ENCODE measurements at places on chromosomes 7 and 10.

DNA sequence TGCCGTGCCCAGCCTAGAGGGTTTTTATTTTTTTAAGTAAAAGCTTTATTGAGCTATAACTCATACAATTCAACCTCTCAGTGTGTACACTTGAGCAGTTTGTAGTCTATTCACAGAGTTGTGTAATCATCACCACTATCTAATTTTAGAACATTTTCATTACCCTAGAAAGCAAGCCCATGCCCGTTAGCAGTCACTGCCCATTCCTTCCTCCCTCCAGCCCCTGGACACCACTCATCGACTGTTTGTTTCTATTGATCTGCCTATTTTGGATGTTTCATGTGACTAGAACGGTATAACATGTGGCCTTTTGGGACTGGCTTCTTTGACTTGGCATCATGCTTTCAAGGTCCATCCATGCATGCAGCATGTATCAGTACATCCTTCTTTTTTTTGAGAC is 25.7 kb upstream of the SEC61A2 start:
- no peak for DNase-seq

DNA sequence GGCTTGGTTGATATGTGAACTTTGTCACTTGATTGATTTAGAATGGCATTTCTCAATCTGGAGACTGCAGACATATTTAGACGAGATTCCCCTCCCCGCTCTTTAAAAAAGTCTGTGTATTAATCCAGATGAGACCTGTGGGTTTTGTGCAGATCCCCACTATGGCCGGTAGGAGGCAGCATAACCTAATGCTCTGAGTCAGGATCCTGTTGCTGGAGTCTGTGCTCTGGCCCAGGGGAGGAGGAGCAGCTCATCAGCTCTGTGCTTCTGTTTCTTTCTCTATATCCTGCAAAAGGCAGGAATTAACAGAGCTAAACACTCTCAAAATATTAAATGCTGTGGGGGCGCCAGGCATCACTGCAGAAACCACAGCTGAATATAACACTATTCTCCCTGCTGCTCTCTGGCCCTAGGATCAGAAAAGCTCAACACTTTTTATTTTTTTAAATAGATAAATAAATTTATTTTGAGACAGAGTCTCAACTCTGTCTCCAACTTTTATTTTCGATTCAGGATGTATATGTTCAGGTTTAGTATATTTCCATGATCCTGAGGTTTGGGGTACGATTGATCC is 23.9 kb upstream of the SEPHS1 start:
- peak; percentile 82 for DNase-seq

DNA sequence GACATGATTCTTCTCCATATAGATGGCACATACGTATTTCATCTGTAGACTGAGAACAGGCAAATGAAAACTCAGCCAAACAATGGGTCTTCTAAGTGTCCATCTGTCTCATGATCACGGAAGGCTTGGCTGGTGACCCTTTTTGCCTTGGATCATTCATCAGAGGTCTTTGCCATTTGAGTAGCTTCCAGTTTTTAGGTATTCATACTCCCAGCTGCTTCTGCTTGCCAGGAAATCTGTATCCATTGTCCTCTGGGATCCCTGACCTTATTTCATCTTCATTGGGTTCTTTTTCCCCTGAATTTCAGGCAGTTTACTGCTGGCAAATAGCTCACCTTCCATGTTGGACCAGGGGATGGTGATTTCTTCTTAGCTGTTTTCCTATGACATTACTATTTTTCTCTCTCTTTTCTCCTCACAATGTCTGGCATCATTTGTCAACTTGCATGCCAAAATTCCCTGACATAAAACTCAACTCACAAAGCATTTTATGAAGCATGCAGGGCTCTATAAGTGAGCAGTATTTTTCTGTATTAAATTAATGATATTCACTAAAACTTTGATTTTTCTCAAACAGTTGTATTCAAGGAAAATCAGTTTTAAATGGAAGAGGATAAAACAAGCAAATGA is 241.2 kb downstream of the DNAJB9 start:
- no peak for DNase-seq

GRCh38 chr7:149824748-149825566 is 13.2 kb upstream of the ZNF862 start:
- DNase-seq, result no peak

DNA sequence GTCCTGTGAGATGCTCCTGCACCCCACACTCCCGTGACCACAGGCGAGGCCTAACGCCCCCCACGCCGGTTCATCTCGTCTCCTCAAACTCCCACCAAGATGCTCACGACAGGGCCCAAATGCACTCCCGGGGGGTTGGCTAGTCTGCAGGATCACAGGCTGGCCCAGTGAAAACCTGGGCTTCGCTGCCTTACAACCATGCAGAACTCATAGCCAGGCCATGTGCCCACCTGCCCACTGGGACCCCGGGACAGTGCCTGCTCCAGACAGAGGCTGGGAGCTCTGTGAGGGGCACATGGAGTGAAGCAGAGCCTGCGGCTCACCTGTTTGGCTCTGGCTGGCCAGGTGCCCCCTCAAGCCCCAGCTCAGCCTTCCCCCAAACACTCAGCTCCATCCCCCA is 9.4 kb upstream of the GPER1 start:
- DNase-seq, result no peak

DNA sequence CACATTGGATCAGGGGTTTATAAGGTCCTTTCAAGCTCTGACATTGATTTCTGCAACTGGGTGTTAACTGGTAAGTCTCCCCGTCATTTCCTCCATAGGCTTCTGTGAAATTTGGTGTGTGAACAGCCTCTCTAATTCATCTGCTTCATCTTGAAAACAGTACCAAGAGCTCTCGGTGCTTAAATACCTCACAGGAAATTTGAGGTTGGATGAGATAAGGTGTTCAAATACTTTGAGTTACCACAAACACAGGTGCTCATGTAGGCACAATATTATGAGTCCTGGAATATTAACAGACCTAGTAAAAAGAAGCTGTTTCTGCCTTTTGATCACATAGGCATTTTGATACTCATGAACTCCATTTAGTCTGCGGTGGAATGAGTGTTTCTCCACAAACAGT is 85.2 kb downstream of the RTKN2 start:
- DNase-seq, result peak; percentile 91

DNA sequence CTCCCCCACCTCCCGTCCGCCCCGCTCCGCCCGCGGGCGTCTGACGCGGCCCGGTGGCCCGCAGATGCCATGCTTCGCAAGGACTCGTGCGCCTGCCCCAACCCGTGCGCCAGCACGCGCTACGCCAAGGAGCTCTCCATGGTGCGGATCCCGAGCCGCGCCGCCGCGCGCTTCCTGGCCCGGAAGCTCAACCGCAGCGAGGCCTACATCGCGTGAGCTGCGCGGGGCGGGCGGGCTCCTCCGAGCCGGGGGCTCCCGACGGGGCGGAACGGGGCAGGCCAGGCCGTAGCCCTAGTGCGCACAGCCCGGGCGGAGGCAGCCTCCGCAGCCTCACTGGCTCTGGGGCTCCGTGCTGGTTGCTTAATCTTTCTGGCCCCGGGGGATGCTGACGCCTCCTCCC is 2.8 kb downstream of the ASIC3 start:
- DNase-seq, result peak; percentile 26

GRCh38 chr10:49631975-49632374 is 18.1 kb downstream of the CHAT start:
- no peak for DNase-seq

GRCh38 chr10:83539528-83540308 is 599.6 kb upstream of the GHITM start:
- DNase-seq, result no peak

GRCh38 chr7:43479042-43479441 is 103.9 kb upstream of the STK17A start:
- DNase-seq, result no peak

- DNase-seq, result no peak
Measured at GRCh38 chr10:19683356-19683755, 132.9 kb upstream of the PLXDC2 start.

DNA sequence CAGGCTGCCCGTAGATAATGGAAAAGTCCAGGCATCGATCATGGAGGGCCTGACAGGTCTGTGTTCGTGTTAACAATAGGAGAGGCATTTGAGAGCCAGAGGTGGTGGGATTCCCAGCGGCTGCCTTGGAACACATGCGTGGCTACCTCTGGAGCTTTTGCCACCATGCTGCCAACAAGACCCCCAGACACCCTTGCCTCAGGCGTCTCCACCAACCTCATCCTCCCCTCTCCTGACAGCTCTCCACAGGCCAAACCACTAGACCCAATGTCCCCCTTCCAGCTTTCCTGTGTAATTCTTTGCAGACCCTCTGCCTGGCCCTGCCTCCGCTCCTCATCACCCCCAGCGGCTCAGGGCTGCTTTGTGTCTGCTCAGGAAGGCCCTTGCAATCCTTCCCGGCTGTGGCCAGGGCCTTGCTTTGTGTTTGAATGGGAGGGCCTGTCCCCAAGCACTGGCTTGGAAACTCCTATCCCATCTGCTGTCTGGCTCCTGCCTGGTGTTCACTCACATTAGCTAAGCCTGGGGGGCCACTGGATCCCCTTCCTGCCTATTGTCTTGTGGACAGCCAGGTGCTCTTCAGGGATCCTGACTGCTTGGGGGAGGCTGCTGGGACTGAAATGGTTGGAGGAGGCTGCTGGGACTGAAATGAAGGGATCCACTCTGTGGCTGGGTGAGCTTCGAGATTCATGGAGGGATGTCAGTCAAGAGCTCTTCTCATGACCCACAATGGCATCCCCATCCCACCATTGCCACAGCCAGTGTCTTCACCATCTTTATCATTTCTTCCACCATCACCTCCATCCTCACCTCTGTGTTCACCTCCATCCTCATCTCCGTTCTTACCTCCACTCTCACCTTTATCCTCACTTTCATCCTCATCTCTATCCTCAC is 60.8 kb upstream of the ELN start:
- no peak for DNase-seq

DNA sequence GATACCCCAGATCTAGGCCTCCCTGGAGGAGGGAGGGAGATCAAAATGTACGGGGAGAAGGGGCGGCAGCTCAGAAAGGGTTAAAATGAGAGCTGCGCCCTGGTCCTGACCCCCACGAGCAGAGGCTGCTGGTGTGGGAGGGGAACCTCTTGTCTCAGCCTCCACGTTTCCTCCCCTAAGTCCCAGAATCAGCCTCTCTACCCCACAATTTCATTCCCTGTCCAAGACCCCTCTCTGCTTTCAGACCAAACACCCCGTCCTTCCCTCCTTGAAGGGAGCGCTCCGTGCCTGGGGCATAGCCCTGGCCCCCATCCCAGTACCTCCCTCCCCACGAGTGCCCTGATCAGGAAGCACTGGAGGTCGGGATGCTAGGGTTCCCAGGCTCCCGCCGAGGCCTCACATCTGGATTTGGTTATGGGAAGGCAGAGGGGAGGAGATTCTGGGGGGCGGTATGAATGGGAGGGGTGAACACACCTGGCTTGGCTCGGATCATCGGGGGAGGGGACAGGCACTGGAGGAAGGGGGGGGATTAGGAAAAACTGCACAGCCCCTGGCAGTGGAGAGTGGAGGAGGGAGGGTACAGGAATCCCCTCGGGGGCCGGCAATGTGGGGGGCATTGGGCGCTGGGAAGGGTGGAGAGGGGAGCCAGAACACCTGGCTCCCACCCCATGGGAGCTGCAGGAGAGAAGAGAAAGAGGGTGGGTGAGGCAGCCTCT is 2.7 kb downstream of the EPHB4 start:
- no peak for DNase-seq

DNA sequence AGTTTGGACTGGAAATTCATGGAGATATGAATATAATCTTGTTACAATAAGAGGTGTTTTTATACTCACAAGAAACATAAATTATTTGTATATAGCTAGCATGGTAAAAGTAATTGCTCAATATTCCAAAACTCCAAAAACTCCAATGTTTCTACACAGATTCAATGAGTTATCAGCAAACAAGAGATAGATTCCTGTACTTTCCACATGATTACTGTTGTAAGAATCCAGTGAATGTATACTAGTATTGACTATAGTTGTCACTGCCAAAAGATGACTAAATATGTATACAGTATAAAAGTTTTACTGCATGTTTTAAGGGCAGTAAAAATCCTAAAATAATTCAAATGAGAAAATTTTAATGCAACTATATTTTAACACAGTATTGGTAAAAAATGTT is 10.7 kb downstream of the ATOH7 start:
- DNase-seq, result no peak

DNA sequence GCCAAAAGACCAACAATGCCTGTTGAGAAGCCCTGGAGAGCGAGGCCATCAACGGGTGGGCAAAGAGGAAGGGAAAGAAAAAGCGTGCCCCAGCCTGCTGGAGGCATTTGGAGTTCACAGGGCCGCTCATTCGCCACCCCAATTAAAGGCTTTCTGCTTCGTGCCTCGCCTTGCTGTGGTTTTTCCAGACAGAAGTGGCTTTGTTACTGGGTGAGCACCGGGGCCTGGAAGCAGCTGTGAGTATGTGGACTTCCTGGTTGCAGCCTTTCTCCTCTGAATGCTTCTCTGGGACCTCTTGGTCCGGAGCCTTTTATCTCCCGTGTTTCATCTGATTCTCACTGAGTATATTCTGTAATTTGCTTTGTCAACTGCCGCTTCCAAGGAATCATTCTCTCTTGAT is 118.1 kb upstream of the EGR2 start:
- DNase-seq, result no peak

GRCh38 chr10:110791541-110792073 is 80.1 kb upstream of the PDCD4 start:
- DNase-seq, result no peak

- DNase-seq, result peak; percentile 34
Measured at GRCh38 chr7:139776486-139777132, 1.2 kb downstream of the HIPK2 start.

DNA sequence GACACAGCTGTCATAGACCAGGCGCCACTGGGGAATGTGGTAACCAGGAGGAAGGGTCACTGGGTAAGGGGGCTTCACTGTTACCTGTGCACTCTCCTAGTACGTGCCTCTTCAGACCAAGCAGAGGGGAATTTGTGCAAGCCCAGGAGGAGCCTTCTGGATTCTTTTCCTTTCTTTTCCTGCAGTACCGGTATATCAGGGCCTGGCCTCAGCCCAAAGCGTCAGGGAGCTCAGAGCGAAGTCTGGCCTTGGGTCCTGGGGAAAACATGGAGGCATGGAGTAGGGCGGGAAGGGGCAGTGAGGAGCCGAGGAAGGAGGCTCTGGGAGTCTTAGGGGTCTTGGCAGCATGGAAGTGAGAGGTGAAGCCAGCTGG is 133.6 kb upstream of the GDF10 start:
- no peak for DNase-seq

- DNase-seq, result no peak
Measured at GRCh38 chr10:88592906-88593305, 6.3 kb downstream of the LIPJ start.

DNA sequence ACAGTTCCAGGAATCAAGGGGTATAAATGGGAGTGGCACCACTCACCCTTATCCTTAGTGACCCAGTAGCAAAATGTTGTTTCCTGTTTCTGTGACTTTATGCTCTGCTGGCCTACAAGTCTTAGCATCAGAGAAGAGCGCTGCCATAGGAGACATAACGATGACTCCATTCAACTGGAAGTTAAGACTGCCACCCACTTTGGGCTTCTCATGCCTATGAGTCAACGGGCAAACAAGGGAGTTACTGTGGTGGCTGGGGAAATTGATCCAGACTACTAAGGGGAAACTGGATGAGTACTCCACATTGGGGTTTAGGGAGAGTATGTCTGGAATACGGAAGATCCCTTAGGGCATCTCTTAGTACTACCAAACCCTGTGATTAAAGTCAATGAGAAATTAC is 40.6 kb upstream of the PIK3CG start:
- DNase-seq, result no peak

GRCh38 chr7:32501522-32501921 is 6.2 kb downstream of the AVL9 start:
- no peak for DNase-seq
